Inflammatory macrophage (primary cell): ENCODE measurements at places on chromosomes 1 and 21.
A peak's percentile ranks its signal among the peaks of the same experiment; 100 is the strongest.

- peak; percentile 81 for DNase-seq
Measured at GRCh38 chr1:167297222-167298214, 76.8 kb downstream of the POU2F1 start.

GRCh38 chr1:217106231-217106901 lies 383.1 kb upstream of the ESRRG start:
- DNase-seq = no peak

GRCh38 chr21:37368541-37369279 lies 2.1 kb downstream of the DYRK1A start:
- DNase-seq = peak; percentile 19

GRCh38 chr1:9766759-9767442 lies 56.9 kb downstream of the CLSTN1 start:
- DNase-seq = no peak

GRCh38 chr1:75733661-75734060 lies 9.2 kb downstream of the ACADM start:
- no peak for DNase-seq

GRCh38 chr1:211910913-211911485 lies 80.4 kb upstream of the LPGAT1 start:
- peak; percentile 58 for DNase-seq

DNA sequence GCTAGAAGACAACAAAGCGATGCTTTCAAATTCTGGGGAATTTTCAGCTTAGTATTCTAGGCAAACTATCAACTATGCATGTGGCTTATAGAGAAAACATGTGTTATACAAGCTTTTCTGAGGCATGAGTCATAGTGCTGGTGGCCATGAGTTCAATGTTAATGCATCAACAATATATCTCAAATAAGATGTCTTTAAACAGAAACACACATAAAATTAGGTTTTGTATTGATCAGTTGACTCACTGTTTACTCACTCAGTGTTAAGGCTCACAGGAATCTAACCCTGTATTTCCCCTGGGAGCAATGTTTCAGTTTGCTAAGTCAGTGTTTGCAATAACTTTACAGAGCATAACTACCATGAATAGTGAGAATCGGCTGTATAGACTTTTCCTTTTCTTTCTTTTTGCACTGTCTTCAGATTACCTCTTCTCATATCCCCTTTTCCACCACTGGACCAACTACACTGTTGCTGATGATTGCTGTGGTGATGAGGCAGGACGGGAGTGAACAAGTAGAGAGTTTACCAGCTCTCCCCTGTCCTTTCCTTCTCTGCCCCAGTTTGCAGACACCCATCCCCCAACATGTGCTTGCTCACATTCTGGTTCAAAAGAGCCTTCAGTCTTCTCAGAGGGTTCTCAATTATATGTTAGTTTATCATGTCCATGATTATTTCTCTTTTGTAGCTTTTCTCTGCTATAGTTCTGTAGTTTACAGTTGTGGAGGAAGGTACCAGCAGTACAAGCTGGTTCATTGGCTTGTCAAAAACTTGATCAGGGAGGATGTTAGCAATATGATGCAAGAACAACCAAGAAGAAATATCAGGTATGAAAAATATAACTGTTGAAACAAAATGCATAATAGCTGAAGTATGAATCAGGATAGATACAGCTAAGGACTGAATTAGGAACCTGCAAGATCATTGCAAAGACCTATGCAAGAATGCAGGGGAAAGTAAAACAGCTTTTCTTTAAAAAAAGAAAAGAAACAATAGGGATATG lies 23.9 kb downstream of the CD2 start:
- DNase-seq = no peak

DNA sequence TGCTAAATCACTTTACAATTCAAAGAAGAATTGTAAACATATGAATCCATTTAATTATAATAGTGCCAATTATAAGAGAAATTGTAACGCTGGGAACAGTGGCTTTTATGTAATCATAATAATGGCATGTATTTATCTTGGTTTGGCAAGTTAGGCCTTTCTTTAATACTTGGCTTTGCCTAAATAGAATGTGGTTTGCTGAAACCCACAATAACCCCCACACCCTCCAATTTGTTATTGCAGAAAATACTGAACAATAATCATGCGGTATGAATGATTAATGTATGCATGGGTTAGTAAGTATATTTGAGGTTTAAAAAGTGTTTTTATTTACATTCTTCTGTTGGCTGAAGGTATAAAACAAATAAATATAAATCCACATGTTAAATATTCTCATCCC lies 138.2 kb downstream of the NFIA start:
- no peak for DNase-seq

DNA sequence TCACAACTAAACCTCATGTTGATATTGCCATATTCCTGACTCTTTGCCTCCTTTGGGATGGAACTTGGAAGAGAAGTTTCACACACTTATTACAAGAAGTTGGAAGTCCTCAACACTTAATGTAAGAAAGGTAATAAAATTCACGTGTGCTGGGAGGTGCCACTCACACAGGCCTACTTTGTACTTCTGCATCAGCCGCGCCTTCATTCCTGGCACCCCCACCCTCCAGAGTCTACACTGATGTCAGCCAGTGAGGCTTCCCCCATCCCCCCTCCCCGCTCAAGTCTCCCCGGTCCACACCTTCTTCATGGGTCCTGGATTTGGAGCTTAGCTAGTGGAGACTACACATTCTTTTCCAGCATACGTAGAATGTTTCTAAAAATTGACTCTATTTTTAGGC lies 24.8 kb upstream of the SLC45A1 start:
- no peak for DNase-seq

DNA sequence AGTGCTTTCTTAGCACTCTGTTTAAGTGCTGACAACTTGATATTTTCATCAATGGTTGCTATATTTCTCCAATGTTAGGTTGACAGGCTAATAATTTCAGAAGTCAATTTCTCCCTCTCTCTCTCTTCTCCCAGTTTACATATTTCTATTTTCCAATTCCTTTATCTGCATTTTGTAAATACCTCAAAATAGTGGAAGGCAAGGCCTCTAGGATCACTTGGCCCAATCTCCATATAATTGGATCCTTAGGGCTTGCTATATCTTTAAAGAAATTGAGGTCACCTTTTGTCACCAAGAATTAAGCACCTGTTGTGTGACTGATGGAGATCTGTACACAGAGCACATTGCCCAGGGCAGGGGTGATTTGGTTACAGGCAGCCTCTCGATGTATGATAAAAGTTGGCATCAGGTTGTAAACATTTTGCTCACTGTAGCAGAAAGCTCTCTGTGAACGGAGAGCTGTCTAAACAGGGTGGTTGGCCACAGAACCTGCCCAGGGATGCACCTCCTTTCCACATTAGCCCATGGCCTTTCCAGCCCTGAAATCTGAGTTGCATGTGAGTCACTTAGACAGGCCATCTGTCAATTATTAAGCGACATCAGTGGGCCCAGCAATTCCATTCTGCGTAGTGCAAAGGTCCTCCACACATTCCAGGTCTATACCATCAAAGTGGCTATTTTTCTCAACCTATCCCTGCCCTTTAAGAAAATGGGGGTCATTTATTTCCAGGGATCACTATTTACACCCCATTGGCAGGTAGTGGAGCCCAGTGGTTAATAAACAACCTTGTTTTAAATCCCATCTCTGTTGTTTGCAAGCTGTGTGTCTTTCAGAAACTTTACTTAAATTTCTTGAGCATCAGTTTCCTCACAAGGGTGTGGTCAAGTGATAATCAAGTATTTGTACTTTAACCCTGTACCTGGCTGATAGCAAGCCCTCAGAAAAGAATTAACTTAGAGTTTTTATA lies 29.1 kb upstream of the IRF2BP2 start:
- no peak for DNase-seq
